ENCODE measurements at places on chromosomes 13 and 19.
A peak's percentile ranks its signal among the peaks of the same experiment; 100 is the strongest.

DNA sequence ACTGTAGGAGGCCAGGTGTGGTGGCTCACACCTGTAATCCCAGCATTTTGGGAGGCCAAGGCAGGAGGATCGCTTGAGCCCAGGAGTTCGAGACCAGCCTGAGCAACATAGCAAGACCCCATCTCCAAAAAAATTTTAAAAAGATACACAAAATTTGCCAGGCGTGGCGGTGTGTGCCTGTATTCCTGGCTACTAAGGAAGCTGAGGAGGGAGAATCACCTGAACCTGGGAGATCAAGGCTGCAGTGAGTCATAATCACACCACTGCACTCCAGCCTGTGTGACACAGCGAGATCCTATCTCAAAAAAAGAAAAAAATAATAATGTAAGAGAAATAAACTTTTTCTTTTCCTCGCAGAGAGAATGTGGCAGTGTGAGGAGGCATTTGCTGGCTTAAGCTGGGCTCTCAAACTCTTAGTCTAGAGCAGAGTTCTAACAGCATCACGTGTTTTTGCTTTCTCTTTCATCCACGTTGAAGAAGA lies 21.1 kb downstream of the FAM187B start:
- no peak for DNase-seq

DNA sequence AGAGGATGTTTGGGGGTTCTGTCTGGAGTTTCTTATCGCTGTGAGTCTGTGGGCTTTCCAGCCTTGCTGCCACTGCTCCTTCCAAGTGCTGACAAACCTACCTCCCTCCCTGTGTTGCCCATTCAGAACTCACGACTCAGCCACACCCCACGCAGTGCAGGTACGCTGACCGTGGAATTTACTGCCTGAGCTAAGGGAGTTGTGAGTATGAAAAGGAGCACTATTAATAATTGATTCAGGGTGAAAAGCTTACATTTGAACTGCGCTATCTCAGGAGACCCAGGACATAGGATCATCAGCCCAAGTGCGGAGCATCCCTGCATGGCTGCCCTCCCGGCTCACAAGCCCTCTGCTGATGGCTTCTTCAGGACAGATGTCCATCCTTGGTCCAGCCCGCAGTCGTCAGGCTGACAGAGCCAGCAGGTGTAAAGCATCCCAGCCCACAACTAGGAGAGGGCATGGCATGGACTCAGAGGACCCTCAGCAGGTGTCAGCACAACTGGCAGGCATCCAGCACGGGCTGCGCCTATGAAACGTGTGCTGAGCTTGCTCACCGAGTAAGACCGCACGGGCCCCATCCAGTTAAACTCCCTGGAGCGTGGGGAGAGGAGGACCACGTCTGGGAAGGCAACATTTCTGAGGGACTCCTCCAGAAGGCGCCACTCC lies 244.0 kb downstream of the COL4A1 start:
- no peak for DNase-seq

DNA sequence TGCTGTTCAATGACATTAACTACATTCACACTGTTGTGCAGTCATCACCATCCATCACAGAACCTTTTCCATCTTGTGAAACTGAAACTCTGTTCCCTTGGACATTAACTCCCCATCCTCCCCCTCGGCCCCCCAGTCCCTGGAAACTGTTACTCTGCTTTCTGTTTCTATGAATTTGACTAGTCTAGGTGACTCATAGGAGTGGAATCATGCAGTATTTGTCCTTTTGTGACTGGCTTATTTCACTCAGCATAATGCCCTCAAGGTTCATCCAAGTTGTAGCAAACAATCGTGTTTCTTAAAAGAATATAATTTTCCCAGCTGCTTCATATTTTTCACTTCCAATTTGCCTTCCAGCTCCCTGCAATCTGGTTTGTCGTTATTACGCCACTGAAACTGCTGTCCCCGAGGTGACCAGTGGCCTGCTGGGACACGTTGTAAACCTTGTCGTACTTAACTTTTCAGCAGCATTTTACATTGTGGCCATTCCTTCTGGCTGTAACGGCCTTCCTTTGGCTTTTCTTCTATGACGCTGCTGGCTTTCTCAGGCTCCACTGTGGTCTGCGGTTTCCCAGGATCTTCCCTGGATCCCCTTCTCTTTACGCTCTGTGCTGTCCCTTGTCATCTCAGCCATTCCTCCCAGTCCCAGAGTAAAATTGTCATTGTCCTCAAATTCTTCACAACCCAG lies 74.0 kb downstream of the DHRS12 start:
- no peak for DNase-seq

DNA sequence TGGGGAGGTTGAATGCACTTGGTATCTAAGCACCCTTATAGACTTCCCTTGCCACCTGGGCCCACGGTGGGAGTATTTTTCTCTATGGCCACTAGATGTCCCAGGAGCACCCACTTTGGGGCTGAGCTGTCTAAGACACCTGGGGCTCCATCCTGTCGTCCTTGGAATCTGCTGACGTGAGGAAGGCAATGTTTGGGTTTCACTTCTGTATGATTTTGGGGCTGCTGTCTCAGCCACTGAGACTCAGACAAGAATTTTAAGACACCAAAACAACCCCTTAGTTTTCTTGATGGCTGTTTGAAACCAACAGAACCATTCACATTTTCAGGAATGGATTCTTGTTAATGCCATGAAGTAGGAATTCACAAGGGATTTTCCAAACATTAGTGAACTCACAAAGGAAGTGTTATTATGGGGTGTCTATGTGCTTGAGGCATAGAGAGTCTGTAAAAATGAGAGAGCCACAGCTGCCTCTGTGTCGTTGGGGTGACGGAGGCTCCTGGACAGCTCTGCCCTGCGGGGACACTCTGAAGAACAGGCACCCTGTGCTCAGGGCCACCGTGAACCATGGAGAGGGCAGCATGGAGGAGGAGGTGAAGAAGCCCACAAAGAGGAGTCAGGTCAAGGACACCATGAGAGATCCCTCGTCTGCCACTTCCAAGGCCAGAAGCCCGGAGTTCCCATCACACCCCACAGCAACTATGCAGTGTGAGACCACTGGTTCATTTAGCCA lies 106.8 kb upstream of the SPATA13 start:
- DNase-seq: peak; percentile 88

GRCh38 chr13:79423801-79424642 lies 18.0 kb upstream of the RBM26 start:
- DNase-seq: peak; percentile 4
